Effector CD4-positive, alpha-beta T cell (primary cell): ENCODE measurements at places on chromosomes 3 and 15.

- DNase-seq, result no peak
Measured at GRCh38 chr3:9598783-9599387, 45.3 kb upstream of the LHFPL4 start.

- DNase-seq, result no peak
Measured at GRCh38 chr15:70772402-70772801, 9.0 kb upstream of the UACA start.

DNA sequence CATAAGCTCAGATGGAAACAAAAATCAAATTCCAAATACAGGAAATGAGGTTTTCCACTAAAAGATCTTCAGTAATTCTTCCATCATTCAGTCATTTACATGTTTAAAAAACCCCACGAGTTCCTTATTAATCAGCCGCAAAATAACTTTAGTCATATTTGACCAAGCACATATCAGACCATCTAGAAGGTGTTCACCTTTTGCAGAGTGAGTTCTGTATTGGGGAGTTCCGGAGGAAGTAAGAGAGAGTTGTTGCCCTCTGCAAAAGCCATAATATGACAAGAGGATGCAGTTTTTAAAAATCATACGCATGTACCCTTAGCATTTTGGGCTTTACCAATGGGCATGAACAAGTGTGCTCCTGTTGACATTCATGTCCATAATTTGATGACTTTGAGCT, 61.6 kb downstream of the CCR1 start:
- DNase-seq, result no peak

DNA sequence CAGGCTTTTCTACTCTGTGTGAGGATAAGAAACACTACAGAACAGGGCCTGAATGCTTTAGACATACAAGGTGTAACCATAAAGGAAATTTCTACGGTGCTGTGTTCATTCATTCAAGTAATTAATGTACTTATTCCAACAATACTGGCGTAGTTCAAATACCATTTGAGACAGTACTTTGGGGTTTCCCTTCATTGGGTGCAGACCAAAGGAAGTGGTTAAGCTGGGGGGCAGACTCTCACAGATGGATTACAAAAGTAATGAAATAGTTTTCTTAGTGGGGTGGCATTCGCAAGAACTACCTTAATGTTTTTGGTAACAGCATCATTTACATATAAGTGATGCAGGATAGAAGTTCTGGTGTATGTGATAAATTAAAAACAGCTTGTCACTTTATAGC, 65.9 kb downstream of the BTD start:
- peak; percentile 26 for DNase-seq

DNA sequence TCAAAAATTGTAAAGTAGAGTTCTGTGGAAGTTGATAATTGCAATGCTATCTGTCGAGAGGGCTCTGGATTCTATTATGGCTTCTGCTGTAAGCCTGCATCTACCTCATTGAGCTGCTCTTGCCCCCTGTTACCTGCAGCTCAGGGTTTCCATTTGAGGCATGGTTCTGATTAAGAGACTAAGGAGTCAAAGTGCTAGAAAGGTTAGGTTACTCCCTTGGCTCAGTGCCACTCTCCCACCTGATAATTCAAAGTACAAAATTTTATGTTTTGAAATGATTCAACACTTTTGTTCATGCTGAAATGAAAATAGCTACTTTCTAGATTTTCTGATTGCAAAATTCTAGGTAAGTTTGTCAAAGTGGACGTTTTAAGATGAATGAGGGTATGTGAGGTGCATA, 220.5 kb upstream of the SATB1 start:
- DNase-seq, result no peak

DNA sequence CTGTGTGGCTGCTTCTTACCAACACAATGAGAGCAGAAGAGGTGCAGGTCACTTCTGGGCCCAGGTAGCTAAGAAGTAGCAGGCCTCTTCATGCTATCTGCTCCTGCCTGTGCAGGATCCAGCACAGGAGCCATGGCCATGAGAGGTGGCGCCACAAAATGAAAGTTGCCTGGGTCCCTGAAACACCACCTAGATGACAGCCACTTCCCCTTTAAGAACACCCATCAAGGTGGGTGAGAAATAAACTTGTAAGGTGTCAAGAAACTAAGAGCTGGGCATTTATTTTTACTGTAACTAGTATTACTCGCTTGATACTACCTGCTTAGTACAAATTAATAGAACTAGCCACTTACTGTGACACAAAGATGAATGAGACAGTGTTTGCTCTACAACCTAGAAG, 484.6 kb upstream of the TBL1XR1 start:
- DNase-seq, result no peak

DNA sequence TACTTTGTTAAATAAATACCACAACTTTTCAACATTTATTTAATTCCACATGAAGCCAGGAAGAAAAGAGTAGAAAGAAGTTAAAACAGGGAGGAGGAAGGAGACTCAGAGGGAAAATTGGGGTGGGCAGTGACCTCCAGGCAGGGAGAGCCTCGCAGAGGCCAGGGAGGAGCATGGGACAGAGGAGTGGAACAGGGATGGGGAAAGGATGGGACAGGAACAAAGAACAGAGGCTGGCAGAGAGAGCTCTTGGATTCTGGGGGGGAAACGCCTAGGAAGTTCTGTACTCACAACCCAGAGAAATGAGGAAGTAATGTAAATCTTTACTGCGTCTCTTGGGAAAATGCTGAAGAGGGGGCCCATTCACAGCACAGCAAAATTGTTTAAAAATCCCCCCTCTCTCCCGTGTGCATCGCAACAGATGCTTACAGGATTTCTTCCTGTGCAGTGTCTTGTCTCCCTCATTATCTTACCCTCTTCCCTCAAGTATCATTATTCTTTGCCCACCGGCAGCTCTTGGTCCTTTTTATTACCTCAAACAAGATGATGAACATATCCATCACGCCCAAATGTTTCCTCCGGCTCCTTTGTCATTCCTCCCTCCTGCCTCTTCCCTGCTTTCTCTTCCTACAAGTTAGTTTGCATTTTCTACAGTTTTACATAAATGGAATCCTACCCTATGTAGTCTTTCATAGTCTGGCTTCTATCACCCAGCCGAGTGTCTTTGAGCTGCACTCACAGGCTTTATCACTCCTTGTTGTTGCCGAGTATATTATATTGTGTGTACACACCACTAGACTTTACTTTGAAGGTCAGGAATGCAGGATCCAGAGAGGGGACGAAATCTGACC, 65.5 kb downstream of the ARHGAP31 start:
- DNase-seq, result no peak
